CD4-positive, alpha-beta T cell treated with Interferon alpha-2 for 1 hour (primary cell): ENCODE measurements at places on chromosomes 13 and 19.

DNA sequence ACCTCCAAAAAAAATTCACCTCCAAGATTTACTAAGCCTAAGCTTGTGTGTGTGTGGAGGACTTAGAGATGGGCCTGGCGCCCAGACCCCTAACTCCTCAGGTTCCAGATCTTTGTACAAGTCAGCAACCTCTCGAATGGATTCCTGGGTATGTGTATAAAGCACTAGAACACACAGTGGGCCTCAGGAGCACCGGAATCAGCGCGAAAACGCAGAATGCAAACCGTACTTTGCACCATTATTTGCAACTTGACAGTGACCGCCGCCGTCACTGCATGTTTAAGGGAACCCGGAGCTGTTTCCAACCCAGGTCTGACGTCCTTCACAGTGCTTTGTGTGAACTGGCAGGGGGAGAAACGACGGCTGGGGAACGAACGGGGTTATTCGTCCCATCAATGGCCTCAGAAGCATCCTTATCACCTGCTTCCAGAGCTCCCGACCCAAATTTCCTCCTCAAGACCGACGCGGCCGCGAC is 688 bp downstream of the ZNF606 start:
- DNase-seq: peak; percentile 8

DNA sequence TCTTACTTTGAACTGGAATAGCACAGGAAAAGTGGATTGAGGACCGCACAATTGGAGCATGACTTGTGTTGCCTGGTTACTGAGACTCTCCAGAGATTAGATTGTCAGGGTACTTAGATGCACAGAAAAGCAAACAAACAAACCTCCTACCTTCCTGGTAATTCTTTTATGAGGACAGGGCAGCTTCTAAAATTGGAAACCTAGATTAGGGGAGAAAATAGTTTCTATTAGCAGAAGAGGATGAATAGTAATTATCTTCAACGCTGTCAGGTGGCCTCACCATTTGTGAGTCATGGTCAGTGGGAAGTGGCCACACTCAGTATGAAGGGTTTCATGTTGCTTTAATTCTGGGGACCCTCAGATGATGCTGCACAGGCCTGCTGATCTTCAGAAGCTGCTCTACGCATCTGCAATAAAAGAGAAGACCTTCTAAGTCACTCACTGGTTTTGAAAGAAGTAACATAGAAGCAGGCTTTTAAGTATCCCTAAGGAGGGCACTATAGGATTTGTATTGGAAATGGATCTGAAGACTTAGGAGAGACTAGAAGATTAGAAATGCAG is 106.8 kb downstream of the LACC1 start:
- no peak for DNase-seq

DNA sequence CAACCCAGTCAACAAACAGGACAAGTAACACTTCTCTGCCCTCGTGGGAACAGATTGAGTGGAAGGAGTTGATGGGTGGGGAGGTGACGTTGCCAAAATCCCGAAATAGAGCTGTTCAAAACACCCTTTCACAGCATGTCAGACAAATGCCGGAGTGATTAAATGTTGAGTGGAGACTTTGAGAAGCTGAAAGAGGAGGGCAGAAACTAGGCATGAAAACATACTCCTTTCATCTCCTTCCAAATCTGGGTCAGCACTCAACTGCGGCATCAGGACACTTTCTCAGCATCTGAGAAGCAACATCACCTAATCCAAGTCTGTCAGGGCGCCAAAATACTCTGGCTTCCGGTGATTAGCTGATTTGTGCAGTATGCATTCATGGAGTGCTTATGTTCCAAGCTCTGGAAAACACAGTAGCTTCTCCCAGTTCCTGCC is 51.5 kb upstream of the MRI1 start:
- DNase-seq: no peak

DNA sequence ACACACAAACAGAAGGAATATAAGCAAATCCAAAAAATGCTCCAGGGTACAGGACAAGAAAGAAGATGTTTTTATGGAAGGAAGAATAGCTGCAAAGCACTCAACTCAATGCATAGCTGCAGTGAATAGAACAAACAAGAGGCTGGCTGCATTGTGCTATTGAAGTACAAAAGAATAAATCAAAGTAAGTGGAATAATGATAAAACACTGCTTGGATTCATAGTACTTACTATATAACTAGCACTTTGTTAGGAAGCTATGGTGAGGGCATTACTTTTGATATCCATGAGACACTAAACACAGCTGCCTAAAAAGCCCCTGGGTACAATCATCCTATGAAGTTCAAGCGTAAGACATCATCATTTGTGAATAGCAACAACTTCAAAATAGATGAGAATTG is 350.1 kb downstream of the PCDH9 start:
- DNase-seq: no peak

DNA sequence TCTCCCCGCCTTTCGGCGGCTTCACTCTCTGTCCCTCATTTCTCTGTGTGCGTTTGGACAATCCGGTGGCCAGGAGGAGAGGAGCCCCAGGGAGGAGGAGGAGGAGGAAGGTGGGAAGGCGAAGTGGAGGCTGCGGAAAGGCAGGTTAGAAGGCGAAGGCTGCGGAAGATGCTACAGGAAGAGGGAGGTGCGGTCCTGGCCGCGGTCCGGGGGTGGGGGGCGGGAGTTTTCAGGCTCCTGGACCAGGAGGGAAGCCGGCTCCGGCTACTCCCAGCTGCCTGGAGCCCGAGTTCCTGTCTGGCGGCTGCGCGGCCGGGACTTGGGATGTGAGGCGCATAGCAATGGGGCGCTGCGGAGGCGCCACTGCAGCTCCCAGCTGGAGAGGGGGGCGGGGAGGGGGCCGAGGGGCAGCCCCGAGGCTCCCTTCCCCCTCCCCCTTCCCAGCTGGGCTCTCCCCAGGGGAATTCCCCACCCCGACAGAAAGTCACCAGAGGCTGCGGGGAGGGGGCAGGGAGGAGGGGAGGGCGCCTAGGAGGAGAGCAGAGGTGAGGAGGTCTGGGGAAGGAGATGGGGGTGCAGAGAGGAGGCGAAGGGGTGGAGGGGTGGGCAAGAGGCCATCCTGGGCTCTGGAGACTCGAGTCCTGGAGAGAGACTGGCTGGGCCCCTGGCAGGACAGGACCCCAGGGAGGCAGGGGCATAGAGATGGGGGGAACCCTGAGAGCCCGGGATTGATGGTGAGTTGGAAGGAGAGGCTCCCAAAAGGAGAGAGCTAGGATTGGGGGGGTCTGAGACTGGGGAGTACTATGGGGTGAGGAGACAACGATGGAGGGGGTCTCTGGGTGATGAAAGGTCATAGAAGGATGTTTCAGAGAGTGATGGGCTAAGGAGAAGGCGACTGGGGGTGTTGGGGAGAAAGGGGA is 2.0 kb downstream of the LRRC4B start:
- no peak for DNase-seq

- no peak for DNase-seq
These were observed 286.3 kb downstream of the POU4F1 start for GRCh38 chr13:78317030-78317429.

GRCh38 chr19:1837625-1838105 is 10.6 kb downstream of the REXO1 start:
- peak; percentile 37 for DNase-seq

DNA sequence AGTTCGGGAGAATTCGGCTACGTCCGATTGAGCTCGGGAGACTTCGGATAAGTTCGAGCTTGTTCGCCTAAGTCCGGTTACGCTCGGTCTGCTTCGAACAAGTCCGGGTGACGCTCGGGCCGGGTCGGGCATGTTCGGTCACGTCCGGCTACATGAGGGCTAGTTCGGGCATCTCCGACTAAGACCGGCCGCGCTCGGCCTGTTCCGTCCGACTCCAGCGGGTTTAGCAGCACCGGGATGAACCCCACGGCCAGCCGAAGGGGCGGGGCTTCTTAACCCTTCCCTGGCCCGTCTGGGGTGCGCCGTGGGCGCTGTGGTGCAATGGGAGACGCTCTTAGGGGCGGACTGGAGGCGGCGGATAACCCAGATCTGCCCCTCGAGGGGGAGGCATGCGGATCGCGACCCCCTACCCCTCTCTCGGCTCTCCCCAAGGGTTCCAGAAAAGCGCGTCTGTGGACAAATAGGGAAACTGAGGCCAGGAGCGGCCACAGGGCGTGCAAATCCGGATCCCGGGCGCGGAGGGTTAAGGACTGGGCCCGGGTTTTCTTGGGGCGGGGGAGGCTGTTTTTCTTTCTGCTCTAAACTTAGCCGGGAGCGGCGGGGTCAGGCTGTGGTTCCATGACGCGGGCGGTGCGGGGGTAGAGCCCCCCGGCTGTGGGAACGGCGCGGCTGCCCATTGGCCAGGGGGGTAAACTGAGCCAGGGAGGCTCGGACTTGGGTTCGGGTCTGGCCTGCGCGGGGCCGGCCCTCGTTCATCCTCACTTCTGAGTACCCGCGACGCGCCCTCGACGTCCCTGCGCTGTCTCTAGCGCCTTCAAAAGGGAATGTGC is 1.5 kb downstream of the PDE4C start:
- DNase-seq: peak; percentile 91

GRCh38 chr19:51689751-51690453 is 3.2 kb upstream of the SPACA6 start:
- no peak for DNase-seq

- no peak for DNase-seq
These were observed 14.5 kb upstream of the TSPAN16 start for GRCh38 chr19:11281356-11282049.

- no peak for DNase-seq
These were observed 329.6 kb downstream of the PCDH20 start for GRCh38 chr13:61086087-61086486.

DNA sequence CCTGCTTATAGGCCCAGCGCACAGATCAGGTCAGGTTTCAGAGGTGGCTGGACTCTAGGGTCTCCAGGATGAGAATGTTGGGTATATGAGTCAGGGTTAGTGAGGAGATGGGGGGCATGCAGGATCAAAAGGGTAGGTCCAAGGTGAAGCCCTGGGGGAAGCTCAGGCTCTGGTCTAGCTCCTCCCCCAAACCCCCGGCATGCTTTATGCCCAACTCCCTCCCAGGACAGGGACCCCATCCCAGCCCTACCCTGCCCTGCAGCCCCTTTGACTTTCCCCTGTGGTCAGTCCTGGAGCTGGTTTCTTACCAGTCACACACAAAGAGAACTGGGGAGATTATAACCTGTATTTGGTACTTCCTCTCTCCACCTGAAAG is 9.8 kb upstream of the CEACAM18 start:
- no peak for DNase-seq

GRCh38 chr13:92626274-92626673 is 600.3 kb upstream of the GPC6 start:
- no peak for DNase-seq

GRCh38 chr13:98974053-98974452 is 3.8 kb downstream of the DOCK9 start:
- no peak for DNase-seq

GRCh38 chr19:15101479-15102082 is 5.6 kb upstream of the SYDE1 start:
- peak; percentile 42 for DNase-seq

- DNase-seq: no peak
These were observed 80.5 kb downstream of the COL4A2 start for GRCh38 chr13:110387451-110388107.

DNA sequence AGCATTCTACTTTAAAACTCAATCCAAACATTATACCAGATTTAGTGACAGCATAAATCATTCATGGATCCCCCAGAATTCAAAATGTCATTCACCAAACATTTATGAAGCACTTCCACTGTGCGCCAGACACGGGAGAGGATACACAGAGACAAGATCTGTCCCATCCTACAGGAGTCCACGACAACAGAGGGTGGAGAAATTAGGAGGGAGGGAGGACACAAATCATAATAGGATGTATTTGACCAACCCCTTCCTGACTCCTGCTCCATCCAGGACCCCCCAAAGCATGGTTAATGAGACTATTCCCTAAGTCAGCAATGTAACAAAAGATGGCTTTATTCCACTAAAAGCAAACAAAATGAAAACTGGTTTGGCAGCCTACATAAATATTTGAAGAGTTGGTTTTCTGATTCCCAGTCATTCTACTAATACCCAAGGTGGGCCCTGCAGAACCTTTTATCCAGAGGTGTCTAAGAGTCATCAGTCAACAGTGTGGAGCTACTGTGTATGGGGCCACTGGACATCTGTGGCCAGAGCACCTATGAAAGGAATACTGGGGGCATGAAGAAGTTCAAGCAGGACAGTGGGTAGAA is 62.8 kb upstream of the DOCK9 start:
- no peak for DNase-seq

DNA sequence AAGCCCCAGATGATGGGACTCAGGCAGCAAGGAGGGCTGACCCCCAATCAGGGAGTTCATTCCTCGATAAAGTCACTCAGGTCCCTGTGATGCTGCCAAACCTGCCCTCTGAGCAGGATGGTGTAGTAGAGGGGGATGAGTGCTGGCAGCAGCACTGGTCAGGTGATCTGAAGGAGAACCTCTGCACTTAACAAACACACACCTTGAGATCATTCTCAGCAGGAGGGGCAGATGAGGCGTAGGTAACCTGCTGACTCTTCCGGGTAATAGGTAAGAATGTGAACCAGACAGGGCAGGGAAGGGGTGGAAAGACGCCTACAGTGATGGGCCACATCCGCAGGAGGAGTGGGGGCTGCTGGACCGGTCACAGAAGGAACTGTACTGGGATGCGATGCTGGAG is 3.2 kb downstream of the ZNF446 start:
- DNase-seq: no peak

DNA sequence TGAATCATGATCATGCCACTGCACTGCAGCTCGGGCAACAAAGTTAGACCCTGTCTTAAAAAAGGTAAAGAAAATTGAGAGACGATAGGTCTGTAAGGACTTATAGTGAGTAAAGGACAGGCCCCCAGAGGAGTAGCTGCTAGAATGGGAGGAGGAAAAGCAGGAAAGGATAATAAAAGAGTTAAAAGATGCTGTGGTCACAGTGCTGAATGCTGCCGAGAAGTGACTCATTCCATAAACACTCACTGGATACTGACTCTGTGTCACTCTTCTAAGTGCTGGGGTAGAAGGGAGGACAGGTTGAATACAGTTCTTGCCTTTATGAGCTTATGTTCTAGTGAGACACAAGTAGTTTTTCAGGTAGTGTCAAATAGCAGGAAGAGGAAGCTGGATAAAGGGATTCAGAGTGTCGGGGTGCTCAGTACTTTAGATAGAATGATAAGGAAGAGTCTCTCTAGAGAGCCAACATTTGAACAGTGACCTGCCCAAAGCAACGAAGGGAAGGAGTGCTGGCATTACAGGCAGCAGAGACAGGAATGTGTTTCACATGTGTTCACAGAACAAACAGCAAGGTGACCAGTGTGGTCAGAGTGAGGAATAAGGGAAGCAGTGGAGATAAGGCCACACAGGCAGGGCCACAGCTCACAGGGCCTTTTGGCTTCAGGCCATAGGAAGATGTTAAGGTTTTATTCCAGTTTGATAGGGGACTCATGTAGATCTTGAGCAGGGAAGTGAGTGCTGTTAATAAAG is 1240.5 kb downstream of the UQCRFS1 start:
- no peak for DNase-seq
